ENCODE measurements at places on chromosomes 7 and 10.
A peak's percentile ranks its signal among the peaks of the same experiment; 100 is the strongest.

DNA sequence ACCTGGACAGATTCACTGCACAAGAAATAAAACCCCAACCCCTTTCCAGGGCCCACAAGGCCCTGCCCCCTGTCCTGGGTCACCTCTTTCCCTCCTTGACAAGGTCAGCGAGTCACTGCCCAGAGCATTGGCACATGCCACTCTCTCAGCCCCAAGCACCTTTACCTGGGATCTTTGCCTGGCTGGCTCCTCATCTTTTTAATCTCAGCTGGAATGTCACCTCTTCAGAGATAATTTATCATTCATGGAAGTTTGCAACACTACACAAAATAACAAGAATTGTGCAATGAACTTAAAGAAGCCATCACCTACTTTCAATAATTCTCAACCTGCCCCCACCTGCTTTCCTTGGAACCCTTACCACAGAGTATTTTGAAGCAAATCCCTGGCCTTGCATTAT is 19.2 kb downstream of the ANTXRL start:
- no peak for DNase-seq

GRCh38 chr10:84114088-84114667 is 25.1 kb upstream of the GHITM start:
- DNase-seq = peak; percentile 27

- DNase-seq = peak; percentile 63
Observed at GRCh38 chr7:100655908-100656674, at the start of gene ACTL6B. ACTL6B (minus strand) TSS chr7:100656448; CDS start chr7:100656354, 94 bp downstream.

- DNase-seq = no peak
Observed at GRCh38 chr7:51080622-51081269, 235.9 kb downstream of the COBL start.

DNA sequence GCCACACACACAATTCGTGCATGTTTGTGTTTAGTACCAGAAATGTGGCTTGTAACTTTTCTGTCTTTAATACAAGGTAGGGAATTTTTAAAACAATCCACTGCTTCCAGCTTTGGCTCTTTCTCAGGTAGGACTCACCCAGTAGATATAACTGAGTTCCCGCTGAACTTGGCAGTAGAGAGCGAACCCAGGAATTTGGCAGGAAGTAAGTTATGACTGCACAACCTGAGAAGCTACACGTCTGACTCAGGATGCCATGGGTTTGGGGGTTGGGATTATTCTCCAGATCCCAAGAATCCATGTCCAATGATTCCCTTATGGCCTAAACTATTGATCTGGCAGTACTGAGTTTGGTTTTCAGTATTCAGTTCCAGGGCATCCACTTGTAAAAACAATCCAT is 499.7 kb downstream of the CALN1 start:
- no peak for DNase-seq

DNA sequence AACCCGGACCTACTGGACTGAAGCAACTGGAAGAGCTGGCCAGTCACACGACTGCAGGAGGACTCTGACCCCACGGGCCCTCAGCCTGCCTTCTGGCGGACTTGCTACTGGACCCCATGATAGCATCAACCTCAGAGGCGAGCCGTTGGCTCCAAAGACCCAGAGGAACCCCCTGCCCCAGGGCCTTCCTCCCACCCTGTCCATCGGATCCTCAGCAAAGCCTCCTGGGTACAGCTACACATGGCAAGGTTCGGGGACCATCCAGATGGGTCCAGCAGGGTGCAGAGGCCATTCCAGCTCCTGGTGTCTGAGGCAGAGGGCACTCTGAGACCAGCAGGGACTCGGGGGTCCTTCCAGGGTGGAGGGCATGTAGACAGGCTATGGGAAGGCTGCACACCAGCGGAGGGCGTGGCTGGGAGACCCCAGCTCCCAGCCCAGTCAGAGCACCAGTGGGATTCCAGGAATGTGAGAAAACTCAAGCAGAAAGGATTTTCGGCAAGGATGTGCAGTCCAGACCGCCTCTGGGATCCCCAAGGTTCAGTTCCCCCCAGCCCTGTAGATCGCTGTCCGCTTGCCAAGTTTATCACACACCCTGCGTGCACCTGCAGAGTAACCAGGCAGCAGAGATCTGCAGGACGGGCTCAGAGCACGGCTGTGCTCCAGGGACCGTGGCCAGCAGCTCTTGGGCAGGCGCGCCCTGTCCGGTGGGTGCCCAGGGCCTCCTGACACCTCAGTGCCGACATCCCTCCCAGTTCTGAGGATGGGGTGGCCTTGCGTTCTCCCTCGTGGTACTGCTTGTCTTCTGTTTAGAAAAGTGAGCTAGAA is 89.8 kb upstream of the PPP2R2D start:
- no peak for DNase-seq

DNA sequence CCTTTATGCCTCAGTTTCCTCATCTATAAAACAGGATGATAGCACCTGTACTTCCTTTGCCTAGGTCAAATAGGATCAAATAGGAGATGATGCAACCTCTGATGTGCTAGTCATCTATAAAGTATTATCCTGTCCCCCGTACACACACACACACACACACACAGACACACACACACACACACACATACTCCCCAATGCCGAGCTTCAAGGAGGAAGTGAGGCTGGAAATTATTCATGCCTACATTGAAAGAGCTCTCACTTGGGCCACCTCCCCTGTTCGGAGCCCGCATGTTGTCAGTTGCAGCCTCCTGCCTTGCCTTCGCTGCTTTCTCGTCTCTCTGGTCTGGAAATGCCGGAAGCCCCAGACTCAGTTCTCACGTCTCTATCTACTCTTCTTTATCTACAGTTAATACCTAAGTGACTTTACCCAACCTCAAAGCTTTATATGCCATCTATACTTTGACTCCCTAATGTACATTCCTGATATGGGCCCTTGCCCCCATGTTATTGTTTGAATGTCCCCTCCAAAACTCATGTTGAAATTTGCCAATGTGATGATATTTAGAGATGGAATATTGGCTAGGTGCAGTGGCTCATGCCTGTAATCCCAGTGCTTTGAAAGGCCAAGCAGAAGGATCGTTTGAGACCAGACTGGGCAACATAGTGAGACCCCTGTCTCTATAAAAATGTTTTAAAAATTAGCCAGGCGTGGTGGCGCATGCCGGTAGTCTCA is 6.9 kb upstream of the UBE2H start:
- DNase-seq = no peak
